ENCODE measurements at places on chromosomes 6 and 20.

DNA sequence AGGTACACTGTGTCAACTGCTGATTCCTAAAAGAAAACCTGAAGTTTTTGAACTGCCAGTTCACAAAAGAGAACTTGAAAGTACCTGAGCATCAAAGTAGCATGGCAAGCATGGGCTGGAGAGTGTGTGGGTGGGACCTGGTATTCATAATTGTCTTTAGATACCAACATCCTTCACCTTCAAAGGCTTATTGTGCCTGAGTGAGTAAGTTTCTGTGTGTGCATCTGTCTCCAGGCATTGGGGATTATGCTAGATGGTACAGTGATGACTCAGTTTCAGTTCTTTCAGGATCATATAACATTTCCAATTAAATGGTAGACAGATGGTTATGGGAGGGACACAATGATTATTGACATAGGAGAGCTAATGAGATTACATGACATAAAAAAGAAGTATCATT lies 238.5 kb downstream of the ZFAND3 start:
- no peak for DNase-seq

GRCh38 chr6:95917034-95917433 lies 98.7 kb upstream of the FUT9 start:
- no peak for DNase-seq

DNA sequence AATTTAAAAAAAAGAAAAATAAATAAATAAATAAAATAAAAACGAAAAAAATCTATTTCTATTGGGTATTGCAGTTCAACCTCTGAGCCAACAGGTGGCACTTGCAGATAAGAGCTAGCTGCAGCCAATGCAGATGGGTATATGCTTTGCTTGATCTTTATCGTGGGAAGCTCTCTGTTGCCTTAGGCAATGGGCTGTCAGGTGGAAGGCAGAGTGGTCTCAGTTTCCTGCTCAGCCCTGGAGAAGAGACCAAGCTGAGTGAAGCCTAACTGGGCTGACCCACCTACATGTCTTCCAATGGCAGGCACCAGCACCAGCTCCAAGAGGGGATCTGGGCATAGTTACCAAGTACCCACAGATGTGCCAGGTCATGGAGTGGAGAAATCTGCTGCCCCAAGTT lies 95.0 kb downstream of the AK9 start:
- no peak for DNase-seq

GRCh38 chr6:164412566-164412965 lies 896.8 kb downstream of the C6orf118 start:
- no peak for DNase-seq

GRCh38 chr6:41375598-41376151 lies 40.3 kb downstream of the NCR2 start:
- no peak for DNase-seq

- no peak for DNase-seq
These were observed 140.3 kb upstream of the SULF2 start for GRCh38 chr20:47925593-47925992.

DNA sequence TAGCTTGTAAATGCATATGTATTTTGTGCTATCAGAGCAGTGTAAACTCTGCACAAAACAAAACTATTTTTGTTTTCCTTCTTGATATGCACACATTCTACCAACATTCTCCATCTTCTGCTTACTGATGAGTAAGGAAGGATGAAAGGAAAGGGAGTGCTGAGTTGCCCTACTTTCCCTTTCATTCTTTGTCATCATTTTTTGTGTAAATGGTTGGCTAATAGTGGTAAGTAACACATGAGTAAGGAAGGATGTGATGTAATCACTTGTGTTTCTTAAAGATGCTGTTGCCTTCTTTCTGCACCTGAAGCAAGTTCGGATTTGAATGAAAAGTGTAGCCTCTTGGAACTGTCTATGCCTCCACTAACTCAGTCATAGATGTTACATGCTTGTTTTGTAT lies 4.6 kb upstream of the REV3L start:
- DNase-seq, result no peak

GRCh38 chr6:31116661-31117385 lies 2.2 kb downstream of the PSORS1C1 start:
- DNase-seq, result no peak

DNA sequence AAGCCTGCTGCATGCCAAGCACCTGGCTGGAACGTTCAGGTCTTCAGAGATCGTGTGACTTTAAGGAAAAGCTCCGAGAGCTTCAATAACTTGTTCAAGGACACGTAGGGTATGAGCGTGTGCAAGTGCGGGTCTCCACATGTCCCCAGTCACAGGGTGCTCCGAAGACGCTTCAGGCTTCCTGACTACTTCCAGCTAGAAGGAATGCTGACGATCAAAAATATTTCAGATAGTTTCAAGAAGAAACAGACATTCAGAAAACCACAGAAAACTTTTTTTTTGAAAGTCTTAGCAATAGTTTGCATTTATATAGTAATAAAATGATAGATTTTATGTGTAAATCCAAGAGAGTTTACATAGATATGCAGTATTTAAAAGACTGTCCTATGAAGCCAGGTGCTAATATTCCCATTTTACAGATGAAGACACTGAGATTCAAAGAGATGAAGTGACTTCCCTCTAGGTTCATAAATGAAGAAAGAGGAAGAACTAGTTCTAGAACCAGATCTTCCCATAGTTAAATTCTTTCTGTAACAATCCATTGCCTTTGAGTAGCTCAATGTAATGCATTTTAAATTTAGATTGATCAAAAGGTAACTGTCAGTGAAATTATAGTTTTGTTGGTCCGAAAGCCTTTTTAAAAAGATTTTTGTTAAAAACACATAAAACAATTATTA lies 247.6 kb downstream of the MYLK4 start:
- no peak for DNase-seq

DNA sequence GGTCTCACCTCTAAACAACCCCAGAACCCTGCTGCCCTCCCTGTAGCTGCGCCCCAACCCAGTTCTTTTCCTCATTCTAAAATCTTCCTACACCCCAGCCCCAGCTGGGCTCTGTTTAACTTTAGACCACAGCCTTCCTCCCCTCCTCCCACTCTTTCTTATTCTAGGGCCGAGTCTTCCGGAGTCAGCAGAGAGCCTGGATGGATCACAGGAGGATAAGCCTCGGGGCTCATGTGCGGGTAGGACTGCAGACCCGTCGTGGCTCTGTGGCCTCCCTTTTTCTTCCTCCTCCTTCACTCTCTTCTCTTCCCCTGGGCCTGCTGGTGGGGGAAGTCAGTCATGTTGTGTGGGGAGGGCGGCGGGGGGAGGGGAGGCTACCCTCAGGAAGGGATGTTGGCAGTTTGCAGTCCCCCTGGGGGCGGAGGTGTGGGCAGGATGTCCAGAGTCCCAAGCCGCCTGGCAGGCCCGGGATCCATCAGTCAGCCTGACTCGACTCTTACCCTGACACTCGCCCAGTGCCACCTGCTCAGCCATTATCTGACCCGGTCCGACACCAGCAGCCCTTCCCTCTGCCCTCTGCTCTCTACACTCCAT lies 8.1 kb downstream of the CAPN11 start:
- DNase-seq, result no peak

DNA sequence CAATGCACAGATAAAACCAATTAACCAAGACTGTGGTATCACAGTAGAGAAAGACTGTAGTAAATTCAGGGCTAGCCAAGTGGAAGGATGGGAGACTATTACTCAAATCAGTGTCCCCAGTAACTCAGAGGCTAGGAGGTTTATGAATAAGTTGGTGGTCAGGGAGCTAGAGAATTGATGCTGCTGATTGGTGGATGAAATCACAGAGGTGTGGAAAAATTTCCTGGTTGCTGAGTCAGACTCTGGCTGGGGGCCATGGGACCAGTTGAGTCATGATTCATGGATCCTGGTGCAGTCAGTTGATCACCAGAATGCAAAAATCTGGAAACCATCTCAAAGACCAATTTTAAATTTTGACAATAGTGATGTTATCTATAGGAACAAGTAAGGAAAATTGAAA lies 555.9 kb downstream of the C6orf118 start:
- no peak for DNase-seq

- DNase-seq, result no peak
These were observed 1.7 kb upstream of the GMPR start for GRCh38 chr6:16236631-16237199.

DNA sequence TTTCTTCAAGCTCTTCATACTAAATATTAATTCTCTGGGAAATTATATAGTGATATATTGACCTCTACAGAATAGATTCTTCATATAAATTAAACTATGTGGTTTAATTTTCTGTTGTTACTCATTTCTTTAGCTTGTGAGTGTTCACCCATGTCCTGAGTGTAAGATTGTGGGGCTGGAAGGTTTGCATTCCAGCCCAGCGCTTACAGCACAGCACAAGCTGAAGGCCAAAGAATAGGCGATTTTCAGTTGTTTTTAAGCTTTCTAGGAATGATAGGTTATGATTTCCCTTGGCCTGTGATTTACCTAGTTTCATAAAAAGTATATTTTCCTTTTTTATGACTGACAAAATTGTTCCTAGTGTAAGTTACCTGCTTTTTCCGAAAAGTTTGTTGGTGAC lies 194.1 kb downstream of the PLCB1 start:
- DNase-seq, result no peak

All from NCI-H2081 treated with DMSO at 0.1 percent for 48 hours (cell line).